ENCODE measurements at places on chromosomes 6 and 20.

- no peak for DNase-seq
Observed at GRCh38 chr20:11917663-11918062, at the start of gene BTBD3. Gene BTBD3, plus strand, starts transcription at chr20:11917893. Its CDS starts 383 bp downstream, at chr20:11918276.

GRCh38 chr6:41519745-41520699 lies 26.2 kb upstream of the FOXP4 start:
- no peak for DNase-seq

GRCh38 chr6:68640491-68640835 lies 5.4 kb downstream of the ADGRB3 start:
- DNase-seq, result no peak

GRCh38 chr6:34900321-34901031 lies 11.4 kb downstream of the ANKS1A start:
- no peak for DNase-seq

GRCh38 chr6:2376429-2377355 lies 131.3 kb upstream of the GMDS start:
- peak; percentile 88 for DNase-seq

GRCh38 chr20:4083098-4083865 lies 67.9 kb upstream of the RNF24 start:
- no peak for DNase-seq

DNA sequence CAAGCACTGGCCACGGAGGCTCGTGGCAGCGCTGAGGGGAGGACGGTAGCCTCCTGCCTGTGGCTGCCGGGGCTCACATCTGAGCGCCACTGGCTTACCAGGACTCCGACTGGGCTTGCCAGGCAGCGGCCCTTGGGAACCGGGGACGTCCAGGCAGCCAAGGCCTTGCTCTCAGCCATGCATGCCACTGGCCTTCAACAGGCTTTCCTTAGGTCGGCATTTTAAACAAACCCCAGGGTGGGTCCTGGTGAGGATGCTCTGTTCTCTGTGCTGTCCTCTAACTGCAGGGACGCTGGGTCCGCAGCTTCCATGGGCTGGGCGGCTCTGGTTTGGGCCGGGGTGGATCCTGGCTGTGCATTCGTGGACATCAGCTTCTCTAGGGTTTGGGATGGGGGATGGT lies 59.1 kb upstream of the BHLHE23 start:
- no peak for DNase-seq

DNA sequence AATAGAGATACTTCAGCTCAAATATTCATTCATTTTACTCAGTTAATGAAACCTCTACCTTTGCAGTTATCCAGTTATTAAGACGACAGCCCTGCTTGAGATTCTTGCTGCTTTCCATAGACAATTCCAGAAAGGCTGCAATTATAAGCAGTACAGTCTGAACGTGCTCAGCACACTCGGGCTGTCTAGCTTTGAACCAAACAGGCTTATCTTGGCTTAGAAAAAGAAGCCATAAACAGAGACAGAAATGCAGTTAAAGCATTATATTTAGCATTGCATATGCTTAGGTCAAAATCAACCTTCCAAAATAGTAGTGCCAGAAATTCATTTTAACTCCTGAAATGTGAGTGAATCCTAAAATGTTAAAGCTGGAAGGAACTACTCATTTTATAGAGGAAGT lies 204.1 kb upstream of the KCNQ5 start:
- no peak for DNase-seq

DNA sequence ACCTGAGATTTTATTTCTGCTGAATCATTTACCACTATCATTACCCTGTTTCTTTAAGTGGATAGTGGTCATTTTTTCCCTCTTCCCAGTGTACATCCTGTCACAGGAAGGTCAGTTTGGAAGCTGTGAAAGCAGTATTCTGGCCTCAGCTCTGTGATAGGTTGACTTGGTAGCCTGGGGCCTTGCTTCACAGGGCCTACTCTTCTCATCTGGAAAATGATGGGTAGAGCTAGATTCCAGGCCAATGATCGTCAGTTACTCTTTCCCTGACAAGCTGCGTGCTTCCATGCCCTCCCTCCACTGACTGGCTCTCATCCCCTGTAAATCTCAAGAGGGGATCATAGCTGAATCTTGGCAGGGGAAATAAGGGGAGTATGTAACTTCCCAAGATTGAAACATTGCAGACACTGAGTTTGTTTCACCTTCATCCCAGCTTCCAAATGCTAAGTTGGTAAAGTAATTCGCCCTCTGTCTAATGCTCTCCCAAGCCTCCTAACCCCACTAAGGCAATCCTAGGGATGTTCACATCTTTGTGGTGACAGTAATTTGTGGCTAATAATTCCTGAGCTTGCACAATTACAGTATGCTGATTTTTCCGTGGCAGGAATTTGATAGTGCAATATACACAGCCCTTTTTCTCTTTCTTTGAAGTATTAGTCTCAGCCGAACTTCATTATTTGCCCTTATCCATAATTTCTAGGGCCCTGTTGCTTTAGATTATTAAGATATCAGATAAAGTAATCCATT lies 51.2 kb downstream of the VAPB start:
- DNase-seq, result no peak

DNA sequence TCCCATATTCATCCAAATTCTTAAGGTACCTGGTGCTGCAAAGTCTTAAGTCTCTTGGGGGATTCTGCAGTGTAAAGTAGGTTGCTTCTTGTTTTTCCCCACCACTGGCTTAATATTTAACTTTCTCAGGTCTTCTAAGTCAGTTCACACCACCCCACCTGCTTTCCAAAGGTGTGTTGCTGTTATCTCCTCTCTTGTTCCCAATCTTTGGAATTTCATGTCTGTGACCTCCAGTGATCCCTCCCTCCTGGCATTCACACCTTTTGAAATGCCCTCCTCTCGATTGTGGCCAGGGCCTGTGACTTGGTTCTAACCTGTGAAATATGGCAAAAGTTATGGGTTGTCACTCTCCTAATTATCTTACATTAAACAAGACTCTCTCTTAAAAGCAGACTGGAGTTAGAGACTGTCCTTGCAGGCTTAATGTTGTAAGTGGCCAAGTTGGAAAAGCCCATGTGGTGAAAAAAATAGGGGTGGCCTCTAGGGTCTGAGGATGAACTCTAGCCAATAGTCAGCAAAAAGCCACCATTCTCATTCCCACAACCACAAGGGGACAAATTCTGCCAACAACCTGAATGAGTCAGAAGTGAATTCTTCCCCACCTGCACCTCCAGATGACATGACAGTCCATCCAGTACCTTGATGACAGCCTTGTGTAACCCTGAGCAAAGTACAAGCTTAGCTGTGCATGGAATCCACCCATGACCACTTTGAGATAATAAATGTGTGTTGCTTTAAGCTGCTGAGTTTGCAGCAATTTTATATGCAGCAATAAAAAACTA lies 45.1 kb downstream of the ADGRF1 start:
- DNase-seq, result no peak

DNA sequence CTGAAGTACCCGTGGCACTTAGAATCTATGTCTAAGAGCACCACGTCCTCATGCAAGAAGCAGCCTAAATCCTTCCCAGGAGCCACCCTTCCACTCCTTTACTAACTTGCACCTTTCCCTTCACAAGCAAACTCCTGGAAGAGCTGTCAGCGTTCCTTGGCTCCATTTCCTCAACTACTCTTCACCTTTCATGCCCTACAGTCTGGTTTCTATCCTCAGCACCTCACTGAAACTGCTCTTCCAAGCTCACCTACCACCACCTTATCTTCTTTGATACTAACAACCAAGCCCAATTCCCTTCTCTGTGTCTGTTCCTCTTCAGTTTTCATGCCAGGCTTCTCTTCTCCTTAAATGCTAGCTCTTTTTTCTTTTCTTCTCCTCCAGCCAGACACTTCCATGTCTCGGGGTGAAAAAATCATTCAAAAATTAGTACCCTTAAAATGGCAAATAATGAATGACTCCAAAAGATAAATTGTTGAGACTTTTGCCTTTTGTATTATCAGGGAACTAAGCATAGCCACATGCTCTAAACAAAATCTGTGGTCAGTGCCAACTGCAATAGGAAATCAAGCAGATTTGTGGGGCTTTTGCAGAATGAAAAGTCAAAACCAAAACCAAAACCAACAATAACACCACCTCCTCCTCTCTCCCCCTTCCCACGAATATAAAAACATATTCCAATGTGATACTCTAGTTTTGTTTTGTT lies 149.6 kb upstream of the KCNK16 start:
- no peak for DNase-seq

- DNase-seq, result no peak
Observed at GRCh38 chr6:139855671-139856311, 481.3 kb upstream of the CITED2 start.

DNA sequence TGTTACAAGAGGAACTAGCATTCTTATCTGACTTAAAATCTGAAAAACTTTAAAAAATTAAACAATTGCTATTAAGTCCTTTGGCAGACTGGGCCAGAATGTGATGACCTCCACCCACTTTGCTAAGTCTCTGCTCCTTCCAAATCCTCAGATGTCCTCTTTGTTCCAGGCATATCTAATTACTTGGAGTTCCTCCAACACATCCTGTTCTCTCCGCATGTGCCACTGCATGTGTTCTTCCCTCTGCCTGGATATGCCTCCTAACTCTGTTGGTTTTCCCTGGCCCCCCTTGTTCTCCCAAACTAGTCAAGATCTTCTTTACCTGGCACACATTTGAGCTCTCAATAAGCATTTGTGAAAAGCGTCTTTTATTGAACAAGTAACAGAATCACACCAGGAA lies 23.1 kb downstream of the ELOVL2 start:
- no peak for DNase-seq

DNA sequence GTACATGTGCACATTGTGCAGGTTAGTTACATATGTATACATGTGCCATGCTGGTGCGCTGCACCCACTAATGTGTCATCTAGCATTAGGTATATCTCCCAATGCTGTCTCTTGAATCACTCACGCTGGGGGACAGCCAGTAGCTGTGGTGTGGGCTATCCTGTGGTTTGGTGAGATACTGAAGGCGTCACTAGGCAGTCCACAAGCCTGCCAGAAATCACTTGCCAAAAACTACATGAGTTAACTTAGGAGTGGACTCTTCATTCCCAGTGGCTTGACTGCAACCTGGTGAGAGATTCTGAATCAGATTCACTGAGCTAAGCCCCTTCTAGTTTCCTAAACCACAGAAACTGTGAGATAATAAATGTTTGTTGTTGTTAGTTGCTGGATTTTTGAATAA lies 191.3 kb downstream of the TSHZ2 start:
- peak; percentile 89 for DNase-seq

DNA sequence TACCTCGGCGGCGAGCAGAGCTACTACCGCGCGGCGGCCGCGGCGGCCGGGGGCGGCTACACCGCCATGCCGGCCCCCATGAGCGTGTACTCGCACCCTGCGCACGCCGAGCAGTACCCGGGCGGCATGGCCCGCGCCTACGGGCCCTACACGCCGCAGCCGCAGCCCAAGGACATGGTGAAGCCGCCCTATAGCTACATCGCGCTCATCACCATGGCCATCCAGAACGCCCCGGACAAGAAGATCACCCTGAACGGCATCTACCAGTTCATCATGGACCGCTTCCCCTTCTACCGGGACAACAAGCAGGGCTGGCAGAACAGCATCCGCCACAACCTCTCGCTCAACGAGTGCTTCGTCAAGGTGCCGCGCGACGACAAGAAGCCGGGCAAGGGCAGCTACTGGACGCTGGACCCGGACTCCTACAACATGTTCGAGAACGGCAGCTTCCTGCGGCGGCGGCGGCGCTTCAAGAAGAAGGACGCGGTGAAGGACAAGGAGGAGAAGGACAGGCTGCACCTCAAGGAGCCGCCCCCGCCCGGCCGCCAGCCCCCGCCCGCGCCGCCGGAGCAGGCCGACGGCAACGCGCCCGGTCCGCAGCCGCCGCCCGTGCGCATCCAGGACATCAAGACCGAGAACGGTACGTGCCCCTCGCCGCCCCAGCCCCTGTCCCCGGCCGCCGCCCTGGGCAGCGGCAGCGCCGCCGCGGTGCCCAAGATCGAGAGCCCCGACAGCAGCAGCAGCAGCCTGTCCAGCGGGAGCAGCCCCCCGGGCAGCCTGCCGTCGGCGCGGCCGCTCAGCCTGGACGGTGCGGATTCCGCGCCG lies 994 bp downstream of the FOXC1 start:
- peak; percentile 73 for DNase-seq

All from Daoy (cell line).